ENCODE measurements at places on chromosomes 5 and 9. TPM values are rescaled to one million over a fixed set of nuclear protein-coding genes. Genes with fewer than 3 reads are reported as not detected.

The LCN15 gene
- not detected for total RNA-seq

The TMOD1 gene
- total RNA-seq, result 47.0 TPM

- no peak overlapping the region for H3K27ac ChIP-seq
- no peaks in the 10 kb centered on the region for H3K36me3 ChIP-seq
- DNase-seq, result no peak
- peaks cover 4% of the 10 kb centered on the region for H3K4me1 ChIP-seq
- no peak overlapping the region for H3K4me3 ChIP-seq
These were observed 44.7 kb downstream of the PRRT1B start for GRCh38 chr9:131589993-131590392.

DNA sequence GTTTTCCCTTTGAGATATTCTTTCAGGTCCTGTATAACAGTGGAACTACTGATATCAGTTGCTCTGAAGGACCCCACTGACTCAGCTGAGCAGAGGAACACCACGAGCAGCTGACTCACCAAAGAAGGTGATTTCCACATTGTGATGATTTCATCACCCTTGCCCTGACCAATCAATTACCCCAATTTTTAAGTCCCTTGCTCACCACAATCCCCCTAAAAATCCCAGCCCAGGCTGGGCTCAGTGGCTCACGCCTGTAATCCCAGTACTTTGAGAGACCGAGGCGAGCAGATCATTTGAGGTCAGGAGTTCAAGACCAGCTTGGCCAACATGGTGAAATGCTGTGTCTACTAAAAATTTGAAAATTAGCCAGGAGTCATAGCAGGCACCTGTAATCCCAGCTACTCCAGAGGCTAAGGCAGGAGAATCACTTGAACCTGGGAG lies 125.3 kb upstream of the ABCA1 start:
- no peak overlapping the region for H3K4me3 ChIP-seq
- peak; percentile 16 for DNase-seq

DNA sequence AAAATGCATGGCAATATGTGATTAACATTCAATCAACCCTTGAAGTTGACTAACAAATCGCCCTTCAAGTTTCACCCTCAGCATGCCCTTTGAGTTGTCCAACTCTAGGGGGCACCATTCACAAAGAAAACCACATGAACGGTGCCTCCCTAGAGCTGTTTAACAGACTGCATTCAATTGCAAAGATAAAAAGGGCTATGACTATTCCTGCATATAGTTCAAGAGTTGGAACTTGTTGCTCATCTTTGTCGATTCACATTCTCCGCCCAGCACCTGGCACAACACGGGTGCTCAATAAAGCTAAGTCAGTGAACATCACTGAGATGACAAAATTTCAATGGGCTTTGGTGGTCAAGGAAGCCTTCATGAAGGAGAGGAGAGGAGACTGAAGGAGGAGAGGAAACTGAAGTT lies 69.6 kb upstream of the SLC30A5 start:
- no peak for DNase-seq
- H3K27ac ChIP-seq, result no peak overlapping the region
- peaks cover 4% of the 10 kb centered on the region for H3K27me3 ChIP-seq
- no peak overlapping the region for H3K4me3 ChIP-seq
- H3K36me3 ChIP-seq, result no peaks in the 10 kb centered on the region

DNA sequence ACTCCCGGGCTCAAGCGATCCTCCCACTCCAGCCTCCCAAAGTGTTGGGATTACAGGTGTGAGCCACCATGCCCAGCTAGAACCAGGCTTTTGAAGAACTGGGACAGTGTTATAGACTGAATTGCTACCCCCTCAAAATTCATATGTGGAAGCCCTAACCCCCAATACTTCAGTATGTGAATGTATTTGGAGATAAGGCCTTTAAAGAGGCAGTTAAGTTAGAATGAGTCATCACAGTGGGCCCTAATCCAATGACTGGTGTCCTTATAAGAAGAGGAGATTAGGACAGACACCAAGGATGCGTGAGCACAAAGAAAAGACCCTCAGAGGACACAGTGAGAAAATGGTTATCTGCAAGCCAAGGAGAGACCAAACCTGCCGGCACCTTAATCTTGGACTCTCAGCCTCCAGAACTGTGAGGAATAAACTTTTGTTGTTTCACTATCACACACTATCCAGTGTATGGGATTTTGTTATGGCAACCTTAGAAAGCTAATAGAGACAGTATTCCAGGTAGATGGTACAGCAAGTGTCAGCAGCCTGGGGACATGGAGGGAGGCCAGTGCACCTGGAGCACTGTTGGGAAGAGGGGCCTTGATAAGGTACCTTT lies 31.4 kb upstream of the ERGIC1 start:
- no peaks in the 10 kb centered on the region for H3K27me3 ChIP-seq
- no peaks in the 10 kb centered on the region for H3K36me3 ChIP-seq
- no peak overlapping the region for H3K27ac ChIP-seq
- peaks cover 9% of the 10 kb centered on the region for H3K4me1 ChIP-seq
- no peak for DNase-seq
- no peak overlapping the region for H3K4me3 ChIP-seq

DNA sequence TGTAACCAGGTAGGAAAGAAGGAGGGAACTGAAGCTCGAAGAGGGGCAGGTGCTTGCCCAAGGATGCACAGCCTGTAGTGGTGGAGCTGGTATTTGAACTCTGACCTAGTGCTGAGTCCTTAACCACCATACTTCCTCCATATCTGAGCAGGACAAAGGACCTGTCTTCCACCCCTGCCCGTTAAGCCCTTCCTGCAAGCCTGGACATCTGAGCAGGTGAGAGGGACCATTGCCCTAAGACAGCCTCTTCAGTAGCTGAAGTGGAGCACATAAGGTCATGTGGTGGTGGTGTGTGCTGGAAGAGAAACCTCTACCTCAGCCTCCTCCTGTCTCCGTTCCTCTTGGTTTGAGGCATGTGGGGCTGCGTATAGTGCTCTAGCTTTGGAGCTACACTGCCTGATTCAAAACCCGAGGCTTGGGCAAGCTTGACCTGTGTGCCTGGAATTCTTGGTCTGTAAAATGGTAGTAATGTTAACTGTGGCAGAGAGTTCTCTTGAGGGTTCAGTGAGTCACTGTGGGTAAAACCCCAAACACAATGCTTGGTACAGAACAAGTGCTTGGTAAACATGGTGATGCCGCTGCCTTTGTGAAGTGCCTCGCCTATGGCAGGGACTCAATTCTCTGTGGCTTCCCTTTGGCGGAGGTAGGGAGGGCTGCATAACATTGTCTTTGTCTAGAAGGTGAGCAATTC lies 7.4 kb downstream of the GALNT10 start:
- H3K4me3 ChIP-seq, result no peak overlapping the region
- H3K4me1 ChIP-seq, result no peaks in the 10 kb centered on the region
- no peaks in the 10 kb centered on the region for H3K36me3 ChIP-seq
- no peak for DNase-seq
- H3K27me3 ChIP-seq, result no peaks in the 10 kb centered on the region

DNA sequence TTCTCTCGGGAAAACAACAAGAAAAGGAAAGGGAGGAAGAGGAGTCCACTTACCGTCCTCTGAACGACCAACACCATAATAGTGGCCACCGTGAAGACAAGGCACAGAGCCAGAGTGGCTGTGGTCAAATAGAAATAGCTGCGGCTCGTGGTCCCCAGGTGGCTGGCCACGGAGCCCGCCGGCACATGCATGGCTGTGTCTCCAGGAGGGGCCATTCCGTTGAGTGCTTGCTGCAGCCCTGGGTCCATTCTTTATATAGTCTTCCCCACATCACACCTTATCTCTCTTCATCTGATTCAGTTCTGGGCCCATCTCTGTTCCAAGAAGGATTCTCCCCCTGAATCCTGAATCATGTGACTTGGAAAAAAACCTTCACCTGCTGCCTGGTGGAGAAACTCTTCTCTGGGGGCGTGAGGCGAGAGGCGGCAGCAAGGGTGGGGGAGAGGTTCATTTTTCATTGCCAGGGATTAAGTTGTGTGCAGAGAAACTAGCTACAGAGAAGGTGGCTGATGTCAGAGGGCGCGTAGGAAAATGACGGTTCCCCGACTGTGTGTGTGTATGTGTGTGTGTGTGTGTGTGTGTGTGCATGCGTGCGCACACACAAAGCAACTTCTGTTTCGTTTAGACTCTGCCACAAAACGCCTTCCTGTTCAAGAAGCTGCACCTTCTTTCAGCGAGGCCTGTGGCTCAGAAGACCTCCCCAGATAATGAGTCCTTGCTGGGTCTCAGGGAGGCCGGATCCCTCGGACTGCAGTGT lies at the start of gene TNFSF8:
TSS of gene TNFSF8 (minus strand) at position 536 of the 757 bp plus-strand sequence. CDS start at position 248, 288 bp downstream.
- H3K36me3 ChIP-seq, result no peaks in the 10 kb centered on the region
- H3K4me1 ChIP-seq, result no peaks in the 10 kb centered on the region
- H3K4me3 ChIP-seq, result no peak within 1 kb of the TSS
- no peaks in the 10 kb centered on the region for H3K27me3 ChIP-seq
- peak within 1 kb of the TSS; percentile 61 for H3K27ac ChIP-seq
- DNase-seq, result no peak

GRCh38 chr5:80291761-80292160 lies 28.0 kb upstream of the SPZ1 start:
- no peak for DNase-seq
- H3K36me3 ChIP-seq, result no peaks in the 10 kb centered on the region
- no peaks in the 10 kb centered on the region for H3K4me1 ChIP-seq

GRCh38 chr5:72180925-72181324 lies 73.7 kb downstream of the MAP1B start:
- no peaks in the 10 kb centered on the region for H3K36me3 ChIP-seq
- no peak overlapping the region for H3K4me3 ChIP-seq
- no peak for DNase-seq
- H3K27me3 ChIP-seq, result no peaks in the 10 kb centered on the region
- peak overlapping the region; percentile 87 for H3K27ac ChIP-seq
- peaks cover 73% of the 10 kb centered on the region for H3K4me1 ChIP-seq

All from tibial nerve (tissue), 4 donors.